Activated CD8-positive, alpha-beta memory T cell treated with anti-CD3 and anti-CD28 coated beads for 48 hours (primary cell): ENCODE measurements at places on chromosomes 13 and 19.
A peak's percentile ranks its signal among the peaks of the same experiment; 100 is the strongest.

DNA sequence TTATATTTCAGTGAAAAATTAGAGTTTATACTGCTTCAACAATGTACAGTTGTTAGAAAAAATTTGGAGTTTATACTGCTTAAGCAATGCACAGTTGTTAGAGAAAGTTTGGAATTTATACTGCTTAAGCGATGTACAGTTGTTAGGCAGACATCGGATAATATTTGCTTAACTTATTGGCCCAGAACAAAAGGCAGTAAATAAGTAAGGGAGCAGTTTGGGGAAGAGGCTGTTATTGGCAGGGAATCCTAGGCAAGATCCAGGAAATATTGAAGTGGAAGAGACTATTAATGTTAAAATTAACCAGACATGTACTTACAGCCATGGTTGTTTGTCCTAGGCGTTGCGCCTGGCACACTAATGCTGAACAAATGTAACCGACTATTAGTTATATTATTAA lies 166.9 kb downstream of the GPC5 start:
- no peak for DNase-seq

GRCh38 chr19:5048091-5048726 lies 79.3 kb downstream of the KDM4B start:
- peak; percentile 52 for DNase-seq

GRCh38 chr13:99305158-99305557 lies 2.0 kb downstream of the GPR183 start:
- DNase-seq = no peak

- no peak for DNase-seq
Measured at GRCh38 chr19:36771261-36772231, 1.1 kb downstream of the ZNF850 start.

- no peak for DNase-seq
Measured at GRCh38 chr19:48724796-48725753, 5.5 kb upstream of the MAMSTR start.

GRCh38 chr19:53195265-53195903 lies 2.2 kb upstream of the ZNF665 start:
- DNase-seq = no peak

- no peak for DNase-seq
Measured at GRCh38 chr19:51547397-51548212, 16.1 kb upstream of the SIGLEC6 start.

DNA sequence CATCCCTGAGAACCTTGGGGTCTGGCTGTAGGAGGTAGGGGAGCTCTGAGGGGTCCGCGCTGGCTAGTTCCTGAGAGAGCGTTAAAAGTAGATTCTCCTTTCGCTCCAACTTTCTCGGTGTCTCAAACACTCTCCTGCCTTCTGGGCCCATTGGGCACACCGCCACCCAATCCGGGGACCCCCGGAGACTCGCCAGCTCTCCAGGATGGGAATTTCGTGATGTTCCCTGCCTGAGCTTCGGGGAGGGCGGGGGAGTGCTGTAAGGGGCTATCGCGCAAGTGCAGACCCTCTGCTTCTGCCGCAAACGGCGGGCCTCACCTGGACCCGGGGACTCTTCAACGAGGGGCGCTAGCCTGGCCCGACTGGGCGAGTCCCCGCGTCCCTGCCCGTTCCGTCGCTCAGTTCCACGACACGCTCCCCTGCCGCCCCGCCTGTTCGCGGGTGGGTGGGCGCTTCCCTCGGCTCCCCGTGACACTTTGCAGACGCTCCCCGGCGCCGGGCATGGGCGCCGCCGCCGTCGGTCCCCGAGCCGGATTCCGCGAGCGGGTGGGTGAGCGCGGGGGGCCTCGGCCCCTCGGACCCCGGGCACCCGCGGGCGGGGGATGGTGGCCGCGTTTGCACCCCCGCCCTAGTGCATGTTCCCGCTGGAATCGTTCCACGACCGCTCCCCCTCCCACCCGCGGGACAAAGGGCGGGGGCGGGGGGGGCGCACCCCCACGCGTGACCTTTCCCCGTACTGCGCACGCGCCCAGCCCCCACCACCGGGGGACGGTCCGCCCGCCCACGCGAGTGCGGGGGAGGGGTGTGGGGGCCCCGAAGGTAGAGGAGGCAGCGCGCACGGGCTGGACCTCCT lies at the start of gene CCDC106:
Gene CCDC106 (plus strand): TSS at position 481 of the 853 bp plus-strand sequence. CDS start 835 bp downstream, outside the sequence.
- no peak for DNase-seq

GRCh38 chr13:44195245-44195644 lies 178.4 kb upstream of the SERP2 start:
- DNase-seq = no peak

GRCh38 chr13:110664041-110664440 lies 41.9 kb downstream of the CARS2 start:
- DNase-seq = no peak

- DNase-seq = no peak
Measured at GRCh38 chr13:34933349-34933748, 8.7 kb upstream of the NBEA start.

- DNase-seq = no peak
Measured at GRCh38 chr13:111614613-111615012, 294.2 kb downstream of the TEX29 start.

DNA sequence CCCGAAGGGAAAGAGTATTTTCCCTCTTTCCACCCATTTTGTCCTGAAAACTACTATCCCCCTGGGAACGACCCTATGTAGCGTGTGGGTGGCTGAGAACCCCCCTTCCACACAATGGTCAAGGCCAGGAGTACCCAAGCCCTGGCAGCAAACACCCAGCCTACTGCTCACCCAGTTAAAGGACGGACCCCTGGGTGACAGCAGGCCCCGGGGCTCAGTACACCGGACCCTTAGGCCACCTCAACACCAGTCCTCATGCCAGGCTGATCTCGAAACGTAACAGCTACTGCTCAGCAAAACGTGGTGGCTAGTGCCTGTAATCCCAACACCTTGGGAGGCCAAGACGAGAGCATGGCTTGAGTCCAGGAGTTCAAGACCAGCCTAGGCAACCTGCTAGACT lies 1.4 kb downstream of the ANKRD27 start:
- no peak for DNase-seq

- no peak for DNase-seq
Measured at GRCh38 chr19:8093740-8094139, 41.2 kb downstream of the CCL25 start.

DNA sequence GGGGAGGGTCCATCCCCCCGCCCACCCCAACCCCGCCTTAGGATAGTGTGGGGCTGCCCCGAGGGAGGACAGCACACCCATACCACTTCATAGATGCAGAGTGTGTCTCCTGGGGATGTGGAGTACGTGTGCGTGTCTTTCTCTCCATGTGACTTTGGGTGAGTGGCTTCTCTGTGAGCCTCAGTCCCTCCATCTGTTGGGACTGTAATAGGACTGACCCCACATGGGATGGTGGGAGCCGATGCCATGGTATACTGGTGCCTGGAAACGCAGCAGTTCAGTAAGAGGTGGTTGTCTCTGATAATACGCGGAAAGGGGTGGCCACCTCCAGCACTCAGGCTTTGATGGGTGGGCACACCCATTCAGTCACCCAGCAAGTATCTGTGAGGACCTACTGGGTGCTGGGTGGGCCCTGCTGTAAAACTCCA lies 816 bp upstream of the PRKD2 start:
- DNase-seq = no peak

GRCh38 chr19:49111218-49111998 lies 2.8 kb upstream of the LIN7B start:
- DNase-seq = no peak

GRCh38 chr19:13181747-13182388 lies 31.7 kb downstream of the IER2 start:
- DNase-seq = no peak

DNA sequence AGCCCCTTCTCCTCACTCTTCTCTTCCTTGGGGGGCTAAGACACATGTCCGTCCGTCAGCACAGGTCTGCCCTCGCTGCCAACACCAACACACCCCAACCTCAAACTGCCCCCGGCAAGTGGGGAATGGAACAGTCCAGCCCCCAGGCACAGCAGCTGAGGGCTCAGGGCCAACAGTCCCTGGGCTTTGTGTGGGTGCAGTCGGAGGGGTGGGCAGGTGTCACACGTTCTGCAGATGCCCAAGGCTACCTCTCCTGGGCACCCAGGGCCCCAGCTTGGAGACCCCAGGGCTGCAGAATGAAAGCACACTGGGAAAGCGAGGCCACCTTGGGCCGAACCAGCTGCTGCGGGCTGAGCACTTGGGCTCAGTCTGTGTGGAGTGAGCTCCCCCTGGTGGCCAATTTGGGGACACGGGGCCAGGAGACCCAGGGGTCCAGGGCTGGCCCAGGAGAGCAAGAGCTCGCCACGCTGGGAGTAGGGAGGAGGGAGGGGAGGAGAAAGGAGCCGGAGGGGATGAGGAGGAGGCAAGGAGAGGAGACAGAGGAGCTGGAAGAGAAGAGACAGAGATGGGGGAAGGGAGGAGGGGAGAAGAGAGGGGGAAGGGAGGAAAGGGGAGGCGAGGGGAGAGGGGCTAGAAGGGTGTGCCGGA lies 14.0 kb upstream of the ATP8B3 start:
- peak; percentile 49 for DNase-seq

GRCh38 chr19:44770550-44771257 lies 7.0 kb upstream of the CBLC start:
- DNase-seq = peak; percentile 93

- DNase-seq = no peak
Measured at GRCh38 chr19:5152767-5153532, 184.0 kb downstream of the KDM4B start.

DNA sequence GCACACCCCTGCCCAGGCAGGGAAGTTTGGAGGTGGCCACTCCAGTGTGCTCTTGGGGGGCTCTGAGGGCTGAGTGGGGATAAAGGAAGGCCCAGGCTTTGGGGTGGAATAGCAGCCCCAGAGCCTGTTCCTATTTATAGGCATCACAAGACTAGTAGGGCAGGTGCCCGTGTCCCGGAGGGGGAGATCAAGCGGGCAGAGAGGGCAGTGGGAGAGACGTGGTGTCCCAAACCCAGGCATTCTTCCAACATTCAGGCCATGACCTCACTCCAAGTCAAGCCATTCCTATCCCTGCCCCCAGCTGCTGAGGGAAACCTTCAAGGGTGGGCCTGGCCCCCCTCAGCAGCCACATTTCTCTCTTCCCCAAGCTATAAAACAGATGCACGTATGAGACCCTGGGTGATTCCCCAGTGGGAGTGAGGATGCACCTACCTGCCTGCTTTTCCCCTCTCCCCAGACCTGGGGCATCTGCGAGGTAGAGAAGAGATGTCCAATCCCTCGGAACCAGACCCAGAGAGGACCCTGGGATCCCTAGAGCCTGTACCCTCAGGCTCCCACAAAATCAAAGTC lies 3.9 kb downstream of the WIZ start:
- no peak for DNase-seq

GRCh38 chr19:45852983-45853382 lies 10.0 kb downstream of the SYMPK start:
- DNase-seq = no peak

- DNase-seq = no peak
Measured at GRCh38 chr13:27172495-27172842, 858 bp upstream of the USP12 start.

DNA sequence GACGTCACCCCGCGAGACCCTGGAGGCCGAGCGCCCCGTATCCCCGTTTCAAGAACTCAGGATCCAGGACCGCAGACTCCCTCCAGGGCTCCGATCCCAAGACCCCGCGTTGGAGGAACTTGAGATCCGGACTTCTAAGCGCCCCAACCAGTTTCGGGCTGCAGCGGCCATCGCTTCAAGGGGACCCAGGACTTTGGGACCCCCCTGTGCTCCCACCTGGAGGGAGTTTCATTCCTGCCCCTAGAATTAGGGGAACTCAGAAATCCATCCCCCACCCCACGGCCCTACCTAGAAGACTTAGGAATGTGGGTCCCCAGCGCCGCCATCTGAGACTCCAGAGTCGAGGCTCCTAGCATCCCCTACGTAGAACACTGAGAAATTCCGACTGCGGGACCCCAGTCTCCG lies 400 bp downstream of the PLEKHG2 start:
- DNase-seq = no peak

DNA sequence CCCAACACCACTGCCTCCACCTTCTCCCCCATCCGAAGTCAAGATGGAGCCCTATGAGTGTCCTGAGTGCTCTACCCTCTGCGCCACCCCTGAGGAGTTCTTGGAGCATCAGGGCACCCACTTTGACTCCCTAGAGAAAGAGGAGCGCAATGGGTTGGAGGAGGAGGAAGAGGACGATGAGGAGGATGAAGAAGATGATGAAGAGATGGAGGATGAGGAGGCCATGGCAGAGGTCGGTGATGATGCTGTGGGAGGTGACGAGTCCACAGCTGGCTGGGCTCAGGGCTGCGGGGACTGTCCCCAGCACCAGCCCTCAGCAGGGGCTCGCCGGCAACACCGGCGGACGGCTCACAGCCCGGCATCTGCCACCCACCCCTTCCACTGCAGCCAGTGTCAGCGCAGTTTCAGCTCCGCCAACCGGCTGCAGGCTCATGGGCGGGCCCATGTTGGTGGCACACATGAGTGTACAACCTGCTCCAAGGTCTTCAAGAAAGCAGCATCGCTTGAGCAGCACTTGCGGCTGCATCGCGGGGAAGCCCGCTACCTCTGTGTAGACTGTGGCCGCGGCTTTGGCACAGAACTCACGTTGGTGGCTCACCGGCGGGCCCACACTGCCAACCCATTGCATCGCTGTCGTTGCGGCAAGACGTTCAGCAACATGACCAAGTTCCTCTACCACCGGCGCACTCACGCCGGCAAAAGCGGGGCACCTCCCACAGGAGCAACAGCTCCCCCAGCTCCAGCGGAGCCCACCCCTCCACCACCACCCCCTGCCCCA lies 5.0 kb downstream of the ZNF526 start:
- DNase-seq = no peak

DNA sequence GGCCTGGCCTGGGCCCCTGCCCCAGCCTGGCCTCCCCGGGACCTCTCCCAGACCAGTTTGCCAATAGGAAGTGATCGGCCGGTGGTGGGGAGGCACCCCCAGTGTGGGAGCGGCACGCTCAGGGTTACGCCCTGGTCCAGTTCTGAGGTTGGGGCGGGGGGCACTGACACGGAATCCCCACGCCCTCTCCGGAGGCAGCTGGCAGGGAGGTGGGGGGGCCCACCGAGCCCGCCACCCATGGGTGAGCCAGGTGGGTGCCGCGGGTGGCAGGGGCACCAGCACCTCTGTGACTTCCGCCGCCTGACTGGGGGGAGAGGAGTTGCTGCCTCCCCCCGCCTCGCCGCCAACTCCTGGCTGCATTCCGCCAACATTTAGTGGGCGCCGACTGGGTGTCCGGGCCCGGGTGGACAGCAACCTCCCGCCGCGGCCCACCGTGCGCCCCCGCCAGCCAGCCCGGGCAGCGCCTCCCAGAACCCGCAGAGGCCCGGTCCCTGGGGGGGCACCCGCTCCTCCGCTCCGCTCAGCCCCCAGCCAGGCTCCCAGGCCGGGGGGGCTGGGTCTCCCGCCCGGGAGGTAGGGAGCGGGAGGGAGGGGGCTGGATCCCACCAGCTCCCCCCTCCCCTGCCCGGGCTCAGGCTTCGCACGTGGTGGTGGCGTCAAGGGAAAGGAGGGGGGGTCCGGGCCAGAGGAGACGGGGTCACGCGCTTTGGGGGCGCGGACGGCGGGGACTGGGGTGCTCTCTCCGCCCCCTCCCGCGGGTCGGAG lies 2.0 kb downstream of the ZBTB7A start:
- DNase-seq = no peak

DNA sequence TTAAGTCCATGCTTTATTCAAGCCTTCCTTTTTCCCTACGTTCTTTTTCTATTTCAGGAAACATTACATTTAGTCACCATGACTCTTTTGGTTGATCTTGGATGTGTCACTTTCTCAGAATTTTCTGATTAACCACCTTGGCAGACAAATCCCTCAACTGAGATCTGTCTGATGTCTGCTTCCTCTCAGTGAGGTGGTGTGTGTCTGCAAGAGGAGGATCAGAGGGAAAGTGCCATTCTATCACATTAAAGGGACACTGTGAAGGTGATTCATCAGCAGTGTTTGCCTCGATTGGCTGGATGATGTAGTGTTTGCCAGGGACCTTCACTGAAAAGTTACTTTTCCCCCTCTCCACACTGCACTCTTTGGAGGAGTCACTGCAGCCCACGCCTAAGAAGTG lies 3.0 kb upstream of the CCNP start:
- DNase-seq = no peak
